ENCODE measurements at places on chromosomes 4 and X.

DNA sequence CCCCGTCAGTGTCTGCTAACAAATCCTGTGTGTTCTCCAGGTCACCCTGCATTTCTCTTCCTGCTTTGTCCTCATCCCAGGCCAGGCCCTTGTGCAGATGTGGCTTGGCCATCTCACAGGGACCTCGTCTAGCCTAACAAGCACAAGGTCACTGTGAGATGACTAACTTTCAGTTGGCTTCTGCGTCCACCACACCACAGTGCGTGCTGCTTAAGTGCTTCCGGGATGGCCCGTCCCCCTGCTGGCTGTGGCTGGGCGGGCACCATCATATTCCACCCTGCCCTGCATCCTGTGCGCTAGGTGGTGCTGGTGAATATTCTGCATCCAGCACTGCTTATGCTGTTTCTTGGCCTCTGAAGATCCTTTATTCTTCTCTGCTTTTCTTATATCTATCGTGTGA lies 33.8 kb downstream of the RBBP7 start:
- DNase-seq: no peak

- DNase-seq: no peak
These were observed 61.5 kb upstream of the AP1S2 start for GRCh38 chrX:15915959-15916703.

GRCh38 chr4:86942185-86942666 lies 7.4 kb downstream of the AFF1 start:
- DNase-seq: no peak

DNA sequence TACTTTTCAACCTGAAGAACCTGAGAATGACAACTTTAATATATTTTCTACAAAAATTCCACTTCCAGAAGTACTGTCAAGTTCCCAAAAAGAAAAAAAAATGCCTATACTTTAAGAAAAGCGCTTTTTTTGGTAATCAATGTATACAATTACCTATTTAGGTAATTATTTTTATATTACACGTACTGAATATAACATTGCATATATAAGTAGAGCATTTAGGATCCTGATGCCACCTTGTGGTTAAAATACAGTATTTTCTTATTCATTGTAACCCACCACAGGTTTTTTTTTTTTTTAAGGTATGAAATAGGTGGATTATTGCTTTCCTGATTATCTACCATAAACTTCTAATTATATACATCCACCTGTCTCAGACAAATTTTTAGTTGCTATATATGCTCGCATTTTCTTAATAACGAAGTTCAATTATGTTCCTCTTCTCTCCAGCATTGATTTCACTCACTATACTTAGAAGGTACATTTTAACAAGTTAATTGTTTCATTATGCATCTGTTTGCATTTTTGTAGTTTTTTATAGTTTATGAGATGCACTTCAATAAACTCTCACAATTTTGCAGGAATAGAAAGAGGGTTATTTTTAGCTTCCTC lies 5.2 kb downstream of the MAP9 start:
- DNase-seq: no peak

DNA sequence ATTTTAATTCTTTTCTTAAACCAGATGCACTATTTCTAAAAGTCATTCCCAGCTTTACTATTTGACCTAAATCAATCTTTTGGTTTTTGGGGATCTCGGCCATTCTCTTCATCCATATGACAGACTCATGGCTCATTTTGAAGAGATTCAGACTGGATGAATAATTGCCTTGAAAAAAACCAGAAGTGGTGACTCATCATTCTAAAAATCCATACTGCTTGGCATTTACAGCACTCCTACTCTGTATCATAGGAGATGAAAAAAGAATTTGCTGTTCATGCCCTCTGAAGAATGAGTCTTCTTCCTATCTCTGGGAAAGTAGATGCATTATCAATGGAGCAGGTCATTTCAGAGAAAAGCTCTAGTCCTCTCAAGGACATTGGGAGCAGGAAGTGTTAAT lies 220.5 kb upstream of the RPS6KA3 start:
- no peak for DNase-seq

GRCh38 chr4:121192480-121192879 lies 28.4 kb upstream of the TNIP3 start:
- no peak for DNase-seq

GRCh38 chrX:109783701-109784079 lies 50.6 kb upstream of the ACSL4 start:
- DNase-seq: no peak

DNA sequence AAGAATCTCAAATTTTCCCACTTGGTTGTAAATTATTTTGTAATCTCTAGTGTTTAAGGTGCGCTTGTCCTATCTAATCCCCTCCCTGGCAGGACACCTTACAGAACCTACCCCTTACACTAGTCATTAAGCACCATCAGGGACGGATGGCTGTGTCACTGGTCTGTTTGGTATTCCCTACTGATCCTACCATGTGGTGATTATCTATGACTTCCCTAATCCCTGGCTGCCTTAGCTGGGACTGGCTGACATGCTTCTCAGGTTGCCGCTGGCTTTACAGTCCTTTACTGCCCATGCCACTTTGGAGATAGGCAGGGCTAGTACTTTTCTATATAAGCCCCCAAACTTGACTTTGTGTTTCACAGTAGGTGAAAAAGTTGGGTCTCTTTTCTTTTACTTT lies 58.6 kb downstream of the ELOVL6 start:
- DNase-seq: no peak

- no peak for DNase-seq
These were observed 93.4 kb downstream of the NHSL2 start for GRCh38 chrX:72003811-72004750.

GRCh38 chr4:183130328-183131155 lies 31.5 kb downstream of the WWC2 start:
- DNase-seq: no peak

GRCh38 chr4:154686838-154687237 lies 57.0 kb upstream of the LRAT start:
- DNase-seq: no peak

DNA sequence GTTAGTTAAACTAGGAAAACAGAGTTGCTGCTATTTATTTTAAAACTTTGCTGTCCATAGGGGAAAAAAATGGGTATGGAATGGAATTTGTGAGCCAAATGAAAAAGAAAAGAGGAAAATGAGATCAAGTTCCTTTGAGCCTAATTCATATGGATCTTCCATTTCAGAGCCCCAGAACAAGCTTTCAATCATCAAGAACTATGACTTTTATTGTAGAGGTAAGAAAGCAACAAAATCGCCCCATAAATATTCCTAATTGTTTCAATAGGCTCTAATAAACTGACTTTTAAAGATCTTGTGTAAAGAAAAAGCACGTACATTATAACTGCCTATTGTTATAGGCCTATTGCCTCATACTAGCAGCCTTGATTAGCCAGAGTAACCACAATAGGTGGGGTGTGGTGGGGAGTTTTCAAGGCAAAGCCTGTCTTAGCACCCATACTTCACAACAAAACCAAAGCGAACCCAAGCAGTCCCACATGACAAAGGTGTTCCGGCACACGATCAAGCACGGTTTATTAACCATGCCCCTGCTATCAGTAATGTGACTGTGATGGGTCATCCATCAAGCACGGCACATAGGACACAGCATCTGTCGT lies 44.4 kb downstream of the RBM47 start:
- no peak for DNase-seq

DNA sequence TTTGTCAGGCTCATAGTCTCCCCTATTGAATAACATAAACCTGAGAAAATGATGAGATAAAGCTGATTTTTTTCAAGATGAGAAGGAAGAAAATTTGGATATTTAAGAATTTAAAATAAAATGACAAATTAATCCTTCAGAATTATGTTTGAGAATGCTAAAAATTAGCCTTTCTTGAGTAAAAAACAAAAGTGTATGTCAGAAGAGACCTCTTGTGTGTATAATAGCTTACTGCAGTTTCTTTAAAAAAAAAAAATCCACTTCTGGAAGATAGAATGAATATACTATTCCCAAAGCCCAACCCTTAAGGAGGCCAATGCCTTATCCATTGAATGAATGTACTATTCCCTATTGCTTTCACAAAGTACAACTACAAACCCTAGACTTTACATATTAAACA lies 281.8 kb downstream of the RAPGEF2 start:
- no peak for DNase-seq

DNA sequence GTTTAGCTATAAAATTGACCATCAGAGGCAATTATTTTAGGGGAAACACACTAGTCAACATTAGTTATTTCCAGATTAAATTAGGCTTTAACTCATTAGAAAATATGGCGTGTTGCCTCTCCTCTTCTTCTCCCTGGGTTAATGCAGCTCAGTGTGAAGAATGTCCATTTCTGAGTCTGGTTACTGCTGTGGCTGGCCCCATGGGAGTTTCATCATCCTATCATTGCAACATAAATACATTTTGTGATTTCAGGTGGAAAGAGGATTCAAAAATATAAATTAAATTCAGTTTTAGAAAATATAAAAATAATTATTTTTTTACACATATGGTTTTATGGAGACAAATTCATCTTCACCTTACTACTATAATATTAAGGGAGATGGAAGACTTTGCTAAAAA lies 288.5 kb upstream of the ARSJ start:
- DNase-seq: no peak

Measured in activated T-cell treated with anti-CD3 and anti-CD28 coated beads for 48 hours (primary cell).